ENCODE measurements at places on chromosomes 7 and 10. TPM values are rescaled to one million over a fixed set of nuclear protein-coding genes. Genes with fewer than 3 reads are reported as not detected.

COL13A1 gene
- 13.6 TPM for total RNA-seq

OR6B1 gene
- not detected for total RNA-seq

SLC13A1 gene
- not detected for total RNA-seq

OPN1SW gene
- total RNA-seq, result not detected

INA gene
- total RNA-seq, result not detected

FAM25A gene
- not detected for total RNA-seq

FGFBP3 gene
- total RNA-seq, result 1.7 TPM

PARG gene
- total RNA-seq, result 25.3 TPM

IKZF5 gene
- 21.5 TPM for total RNA-seq
